ENCODE measurements at places on chromosomes 6 and 20.

- DNase-seq: no peak
Measured at GRCh38 chr20:50238081-50238800, 47.6 kb downstream of the CEBPB start.

DNA sequence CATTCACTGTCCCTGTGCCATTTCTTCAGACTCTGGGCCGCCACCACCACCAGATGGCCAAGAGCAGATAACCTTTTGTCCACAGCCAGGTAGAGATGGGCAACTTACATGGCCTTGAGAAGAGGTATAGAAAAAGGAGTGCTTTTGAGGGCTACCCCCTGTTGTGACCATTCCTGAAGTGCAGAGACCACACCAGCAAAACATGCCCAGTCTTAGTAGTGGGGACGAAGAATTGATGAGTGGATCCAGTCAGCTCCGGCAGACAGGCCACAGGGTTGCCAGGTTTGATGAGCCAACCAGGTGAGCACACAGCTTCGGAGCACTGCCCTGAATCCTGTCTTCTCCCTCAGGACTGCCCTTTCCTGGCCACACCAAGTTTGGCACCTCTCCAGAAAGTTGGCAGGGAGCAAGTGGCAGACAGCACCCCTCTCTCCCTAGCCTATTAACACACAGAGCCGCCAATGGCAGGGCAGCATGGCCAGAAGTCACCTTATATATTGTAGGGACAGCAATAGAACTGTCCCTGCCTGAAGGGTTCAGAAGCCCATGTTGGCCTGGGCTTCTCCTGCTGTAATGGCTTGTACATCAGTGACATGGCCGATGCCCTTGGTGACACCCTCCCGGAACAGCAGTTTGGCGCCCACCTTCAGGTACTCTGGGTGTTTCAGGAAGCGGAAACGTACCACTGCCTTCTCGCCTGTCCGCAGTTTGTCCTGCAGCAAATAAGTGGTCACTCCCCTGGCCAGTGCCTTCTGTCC, 7.8 kb downstream of the GTPBP2 start:
- DNase-seq: no peak

DNA sequence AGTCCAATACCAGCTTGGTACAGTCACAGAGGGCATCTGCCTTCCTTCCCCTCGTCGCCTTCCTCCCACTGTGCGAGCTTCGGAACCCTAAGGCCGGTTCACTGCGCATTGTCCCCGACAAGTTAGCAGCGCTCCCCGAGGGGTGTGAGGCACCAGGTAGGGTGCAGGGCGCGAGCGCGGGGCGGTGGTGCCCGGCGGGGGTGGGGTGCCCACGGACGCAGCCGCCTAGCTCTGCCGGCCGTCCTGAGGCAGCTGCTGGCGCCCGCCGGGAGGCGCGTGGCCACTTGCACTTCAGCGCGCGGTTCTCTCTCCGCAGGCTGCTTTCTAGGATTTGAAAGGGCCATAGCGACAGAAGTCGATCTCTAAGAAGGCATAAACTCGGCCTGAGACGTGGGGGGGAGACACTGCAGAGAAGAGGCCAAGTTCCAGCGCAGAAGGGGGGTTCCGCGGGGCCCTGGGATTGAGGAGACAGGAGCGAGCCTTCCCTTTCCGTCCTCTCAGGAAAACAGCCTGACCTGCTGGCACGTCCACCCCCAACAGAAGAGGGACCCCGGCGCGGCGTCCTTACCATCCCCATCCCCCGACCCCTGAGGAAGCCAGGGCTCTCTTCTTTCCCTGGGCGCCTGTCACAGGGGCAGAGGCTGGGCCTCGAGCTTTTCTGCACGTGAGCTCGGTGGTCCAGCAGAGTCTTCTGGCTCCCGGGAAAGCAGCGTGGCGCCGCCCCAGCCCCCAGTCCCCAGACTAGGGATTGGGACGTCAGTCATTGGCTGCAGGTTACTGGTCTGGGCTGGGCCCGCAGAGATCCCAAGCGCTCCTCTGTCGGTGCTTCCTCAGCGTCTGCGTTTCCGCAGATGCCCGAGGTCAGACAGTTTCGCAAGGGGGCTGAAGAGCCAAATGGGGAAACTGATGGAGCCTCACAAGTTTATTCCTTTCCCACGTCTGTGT, 15.6 kb upstream of the PRDM13 start:
- no peak for DNase-seq

DNA sequence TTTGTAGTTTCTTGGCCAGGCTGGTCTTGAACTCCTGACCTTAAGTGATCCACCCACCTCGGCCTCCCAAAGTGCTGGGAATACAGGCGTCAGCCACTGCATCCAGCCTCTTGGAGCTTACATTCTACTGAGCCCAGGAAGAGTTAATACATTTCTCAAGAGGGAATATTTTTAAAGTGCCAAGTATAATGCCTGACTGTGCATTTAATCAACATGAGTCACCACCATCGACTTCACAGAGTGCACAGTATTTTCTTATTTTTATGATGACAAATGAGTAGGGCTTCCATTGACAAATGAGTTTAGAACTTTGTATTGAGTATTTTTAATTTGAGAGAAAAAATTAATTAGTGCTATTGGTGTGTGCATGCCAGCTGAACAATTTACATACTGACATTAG, 72.2 kb downstream of the SASH1 start:
- no peak for DNase-seq

DNA sequence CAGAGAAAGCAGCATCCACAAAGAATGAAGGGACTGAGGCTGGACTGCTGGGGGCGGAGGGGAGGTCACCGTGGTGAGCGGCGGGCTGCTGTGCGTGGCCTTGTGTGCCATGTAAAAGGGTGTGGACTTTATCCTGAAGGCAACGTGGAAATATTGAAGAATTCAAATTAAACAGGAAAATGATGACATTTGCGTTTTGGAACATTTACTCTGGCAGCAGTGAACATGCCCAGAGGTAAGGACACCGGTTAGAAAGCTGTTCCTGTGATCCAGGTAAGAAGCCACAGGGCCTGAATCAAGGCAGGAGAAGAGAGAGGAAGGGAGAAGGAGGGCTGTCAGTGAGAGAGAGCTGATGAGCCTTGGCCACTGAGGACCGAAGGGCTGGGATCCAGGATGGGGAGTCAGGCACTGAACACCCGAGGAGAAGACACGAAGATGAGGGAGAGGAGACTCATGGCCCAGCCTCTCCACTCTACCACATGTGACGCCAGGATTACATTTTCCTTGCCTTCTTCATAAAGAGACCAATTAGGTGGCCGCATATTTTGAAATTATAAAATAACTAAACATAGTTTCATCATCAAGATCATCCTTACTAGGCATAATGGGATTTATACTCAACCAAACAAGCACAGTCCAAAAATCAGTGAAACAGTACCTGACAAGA, 58.4 kb downstream of the TRAM2 start:
- no peak for DNase-seq

GRCh38 chr20:1897965-1898464, 2.8 kb downstream of the SIRPA start:
- no peak for DNase-seq

- no peak for DNase-seq
Measured at GRCh38 chr20:11221046-11221445, 547.2 kb upstream of the JAG1 start.

DNA sequence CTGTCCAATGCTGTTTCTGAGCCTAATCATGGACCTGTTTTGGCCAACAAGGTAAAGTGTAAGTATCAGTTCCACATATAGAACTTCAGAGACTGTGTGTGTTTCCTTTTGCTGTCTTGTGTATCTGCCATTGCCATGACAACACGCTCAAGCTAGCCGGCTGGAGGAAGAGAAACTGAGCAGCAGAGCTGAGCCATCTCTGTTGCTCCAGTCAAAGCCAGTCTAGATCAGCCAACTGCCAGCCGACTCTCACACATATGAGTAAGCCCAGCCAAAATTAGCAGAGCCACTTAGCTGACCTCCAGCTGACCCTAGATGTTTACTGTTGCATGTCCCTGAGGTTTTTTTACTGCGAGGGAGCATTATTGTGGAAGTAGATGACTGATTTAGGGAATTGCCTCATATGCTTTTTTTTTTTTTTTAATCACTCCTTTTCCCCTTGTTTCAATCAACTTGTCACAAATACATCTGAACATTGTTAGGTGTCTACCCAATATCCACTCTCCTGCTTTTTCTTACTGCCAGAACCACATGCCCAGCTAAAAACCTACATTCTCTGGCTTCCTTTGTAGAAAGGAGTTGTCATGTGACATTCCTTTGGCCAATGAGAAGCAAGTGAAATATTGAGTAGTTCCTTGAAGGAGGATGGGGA, 304.3 kb upstream of the SUPT3H start:
- DNase-seq: no peak

DNA sequence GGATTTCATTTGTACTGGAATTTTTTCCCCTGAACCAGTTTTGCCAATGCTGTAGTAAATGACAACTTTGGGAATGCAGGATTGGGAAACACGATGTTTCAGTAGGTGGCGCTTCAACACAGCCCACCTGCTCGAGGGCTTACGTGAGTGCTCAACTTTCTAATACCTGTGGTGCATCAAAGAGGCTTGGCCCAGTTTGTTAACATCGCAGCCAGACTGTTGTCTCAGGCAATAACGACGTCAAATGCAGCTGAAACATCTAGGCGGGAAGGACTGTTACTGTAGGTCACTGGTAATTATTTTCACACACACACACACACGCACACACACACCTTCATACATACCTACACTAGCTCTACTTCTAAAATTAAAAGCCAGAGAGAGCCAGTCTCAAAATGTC, 815.5 kb upstream of the SLC35B3 start:
- no peak for DNase-seq

DNA sequence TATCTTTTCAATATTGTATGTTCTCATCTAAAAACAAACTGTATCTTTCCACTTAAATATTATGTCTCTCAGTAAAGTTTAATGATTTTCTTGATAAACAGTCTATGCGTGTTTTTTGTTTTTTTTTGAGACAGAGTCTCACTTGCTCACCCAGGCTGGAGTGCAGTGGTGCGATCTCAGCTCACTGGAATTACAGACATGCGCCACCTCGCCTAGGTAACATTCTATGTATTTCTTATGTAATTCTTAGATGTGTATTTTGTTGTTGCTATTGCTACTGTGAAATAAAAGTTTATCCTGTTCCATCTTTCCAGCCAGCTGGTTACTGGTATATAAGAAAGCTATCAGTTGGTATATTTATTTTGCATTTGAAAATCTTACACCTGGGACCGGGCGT, 29.4 kb downstream of the ABHD12 start:
- DNase-seq: no peak

DNA sequence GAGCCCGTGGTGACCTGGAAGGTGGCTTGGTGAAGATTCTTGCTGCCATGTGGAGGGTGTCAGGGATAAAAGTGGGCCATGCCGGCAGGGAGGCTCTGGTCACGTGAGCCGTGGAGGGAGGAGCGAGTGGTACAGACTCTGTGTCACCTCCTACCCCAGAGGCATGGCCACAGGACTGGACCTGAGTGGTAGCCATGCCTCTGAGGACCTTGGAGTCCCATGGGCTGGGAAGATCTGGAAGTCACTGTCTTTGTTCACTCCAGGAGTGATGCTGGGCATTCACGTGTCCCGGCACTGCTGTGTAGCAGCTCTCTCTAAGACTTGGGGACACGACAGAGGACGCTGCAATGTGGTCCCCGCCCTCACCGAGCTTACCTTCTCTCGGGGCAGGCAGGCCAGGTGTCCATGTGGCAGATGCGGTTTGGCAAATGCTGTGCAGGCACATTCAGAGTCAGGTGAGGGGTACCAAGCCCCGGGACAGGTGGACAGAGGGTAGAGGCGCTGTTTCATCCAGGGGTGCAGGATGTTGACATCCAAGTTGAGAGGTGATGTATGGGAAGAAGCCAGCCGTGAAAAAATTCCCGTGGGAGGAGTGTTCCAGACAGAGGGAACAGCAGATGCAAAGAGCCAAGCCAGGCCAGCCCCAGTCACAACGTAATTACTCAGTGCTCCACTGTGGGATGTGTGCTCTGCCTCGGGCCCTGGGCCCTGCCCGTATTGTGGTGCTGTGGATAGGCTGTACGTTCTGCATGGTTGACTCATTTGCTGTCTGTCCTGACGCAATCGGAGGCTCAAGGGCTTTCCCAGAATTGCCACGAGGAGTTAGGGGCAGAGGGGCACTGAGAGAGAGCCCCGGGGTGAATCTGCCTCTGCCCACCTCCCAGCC, 307.8 kb downstream of the TAF4 start:
- DNase-seq: no peak

- DNase-seq: no peak
Measured at GRCh38 chr6:149094156-149094555, 223.4 kb upstream of the TAB2 start.

Data from CD4-positive, alpha-beta T cell (primary cell).